Brain (organoid and tissue), 16 donors: ENCODE measurements at places on chromosomes 2 and 18. TPM values are rescaled to one million over a fixed set of nuclear protein-coding genes. Genes with fewer than 3 reads are reported as not detected.

GRCh38 chr18:23668731-23669130, 6.0 kb upstream of the ANKRD29 start:
- no peak for DNase-seq

DNA sequence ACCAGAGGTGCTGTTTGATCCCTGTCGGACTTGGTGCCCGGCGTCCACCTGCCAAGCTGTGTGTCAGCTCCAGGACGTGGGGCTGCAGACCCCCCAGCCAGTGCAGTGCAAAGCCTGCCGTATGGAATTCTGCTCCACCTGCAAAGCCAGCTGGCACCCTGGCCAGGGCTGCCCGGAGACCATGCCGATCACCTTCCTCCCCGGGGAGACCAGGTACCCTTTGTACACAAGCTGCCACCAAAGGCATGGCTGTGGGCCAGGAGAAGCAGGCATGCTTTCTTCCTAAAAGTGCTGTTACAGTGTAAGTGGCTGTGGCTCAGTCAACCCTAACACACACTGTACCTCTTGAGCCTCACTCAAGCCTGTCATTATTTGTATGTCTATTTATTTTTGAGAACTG, 103.3 kb downstream of the RNF144A start:
- DNase-seq, result no peak

- no peak for DNase-seq
Measured at GRCh38 chr2:103003750-103004260, 242.0 kb downstream of the TMEM182 start.

GRCh38 chr2:193966590-193966989, 1690.4 kb upstream of the SLC39A10 start:
- DNase-seq, result peak; percentile 27

Gene ERICH2
- polyA plus RNA-seq, result 1.1 TPM

Gene MYL12B
- polyA plus RNA-seq, result 210 TPM

Gene MDH1B
- polyA plus RNA-seq, result 3.3 TPM
